M059J (cell line): ENCODE measurements at places on chromosomes 11 and 22. TPM values are rescaled to one million over a fixed set of nuclear protein-coding genes. Genes with fewer than 3 reads are reported as not detected.

Gene CCDC134
- total RNA-seq, result 10.3 and 12.0 TPM in 2 replicates

Gene ASPHD2
- total RNA-seq, result 2.7 and 3.8 TPM in 2 replicates

GRCh38 chr22:41411021-41411851, 29.5 kb downstream of the TEF start:
- no peak for DNase-seq

DNA sequence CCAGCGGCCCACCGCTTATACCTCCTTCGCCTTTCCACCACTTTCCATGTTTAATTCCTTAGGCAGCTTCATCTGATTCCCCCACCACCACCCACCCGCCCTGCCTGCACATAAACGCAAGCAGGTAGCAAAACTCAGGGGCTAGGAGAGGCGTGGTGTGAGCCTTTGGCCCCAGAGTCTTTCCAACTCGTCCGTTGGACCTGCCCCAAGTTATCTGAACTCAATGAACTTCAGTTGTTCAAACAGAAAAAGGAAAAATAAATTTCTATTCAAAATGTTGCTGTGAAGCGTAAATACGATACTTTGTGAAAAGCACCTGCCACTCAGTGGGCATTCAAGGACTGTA, 814 bp upstream of the CDON start:
- no peak for DNase-seq

GRCh38 chr11:103602840-103603239, 433.6 kb upstream of the DDI1 start:
- no peak for DNase-seq

GRCh38 chr11:108852701-108853100, 187.8 kb downstream of the DDX10 start:
- no peak for DNase-seq

- DNase-seq, result peak; percentile 34
Observed at GRCh38 chr11:91872243-91872642, 352.4 kb upstream of the FAT3 start.

DNA sequence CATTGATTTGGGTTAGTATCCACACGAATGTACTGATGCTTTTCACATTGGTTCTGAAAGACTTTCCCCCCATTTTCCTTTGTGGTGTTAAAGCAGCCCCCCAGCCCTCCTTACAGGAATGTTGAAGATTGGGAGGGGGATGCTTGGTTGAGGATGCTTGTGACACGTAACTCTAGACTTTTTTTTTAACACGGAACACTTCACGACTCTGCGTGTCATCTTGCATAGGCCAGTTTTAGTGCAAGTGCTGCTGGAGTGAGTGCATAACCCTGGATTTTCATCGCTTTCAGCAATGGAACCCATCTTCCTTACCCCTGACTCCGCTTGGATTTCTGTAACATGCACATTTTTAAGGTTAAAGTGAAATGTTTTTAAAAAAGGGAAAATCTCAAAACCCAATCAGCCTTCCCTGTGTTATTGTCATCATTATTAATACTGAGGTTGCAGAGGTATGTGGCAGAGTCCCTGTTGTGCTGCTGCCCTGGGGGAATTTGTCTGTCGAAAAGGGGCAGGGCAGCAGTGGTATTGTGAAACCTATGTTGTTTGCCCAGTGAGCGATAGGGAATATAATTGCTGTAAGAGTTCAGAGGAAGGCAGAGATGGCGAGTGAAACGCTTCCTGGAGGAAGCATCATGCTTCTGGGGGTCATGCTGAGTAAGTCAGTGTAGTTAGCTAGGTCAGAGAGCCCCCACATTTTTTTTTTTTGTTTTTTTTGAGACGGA, 12.1 kb downstream of the CECR2 start:
- DNase-seq, result no peak

Gene C22orf15
- total RNA-seq, result not detected in 2 replicates

- DNase-seq, result no peak
Observed at GRCh38 chr11:126419801-126420697, 64.6 kb downstream of the ST3GAL4 start.

Gene OR9Q1
- not detected in 2 replicates for total RNA-seq

DNA sequence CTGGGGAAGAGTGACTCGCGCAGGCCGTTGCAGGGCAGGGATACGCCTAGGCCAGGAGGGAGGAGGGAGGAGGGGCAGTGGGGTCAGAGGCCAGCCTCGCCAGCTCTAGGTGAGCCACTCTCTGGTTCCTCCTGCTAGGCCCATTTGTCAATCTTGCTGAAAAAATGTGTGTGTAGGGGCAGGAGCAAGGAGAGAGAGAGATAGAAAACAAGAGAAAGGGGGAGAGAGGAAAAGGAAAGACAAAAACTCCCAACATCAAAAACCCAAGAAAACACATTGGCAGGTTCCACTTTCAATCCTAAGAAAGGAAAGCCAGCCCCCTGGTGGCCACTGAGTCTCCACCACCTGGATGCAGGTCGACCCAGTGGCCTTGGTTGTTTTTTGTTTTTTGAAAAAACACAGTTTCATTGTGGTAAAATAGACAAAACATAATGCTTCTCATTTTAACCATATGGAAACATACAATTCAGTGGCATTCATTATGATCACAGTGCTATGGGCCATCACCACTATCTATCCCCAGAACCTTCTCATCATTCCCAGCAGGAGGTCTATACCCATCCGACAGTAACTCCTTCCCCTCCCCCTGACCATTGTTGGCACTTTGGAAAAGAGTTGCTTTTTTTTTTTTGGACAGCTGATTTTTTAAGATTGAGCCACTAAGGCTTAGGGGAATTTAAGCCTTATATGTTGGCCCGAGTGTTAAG, 10.9 kb downstream of the OMP start:
- DNase-seq, result peak; percentile 63

GRCh38 chr11:6362185-6362872, 27.9 kb upstream of the SMPD1 start:
- DNase-seq, result no peak

GRCh38 chr11:119284344-119285157, 32.4 kb downstream of the MCAM start:
- peak; percentile 61 for DNase-seq

- DNase-seq, result peak; percentile 41
Observed at GRCh38 chr11:15097411-15097810, 17.3 kb upstream of the INSC start.

Gene LRRC32
- total RNA-seq, result not detected in 2 replicates

Gene CBLIF
- total RNA-seq, result not detected in 2 replicates

DNA sequence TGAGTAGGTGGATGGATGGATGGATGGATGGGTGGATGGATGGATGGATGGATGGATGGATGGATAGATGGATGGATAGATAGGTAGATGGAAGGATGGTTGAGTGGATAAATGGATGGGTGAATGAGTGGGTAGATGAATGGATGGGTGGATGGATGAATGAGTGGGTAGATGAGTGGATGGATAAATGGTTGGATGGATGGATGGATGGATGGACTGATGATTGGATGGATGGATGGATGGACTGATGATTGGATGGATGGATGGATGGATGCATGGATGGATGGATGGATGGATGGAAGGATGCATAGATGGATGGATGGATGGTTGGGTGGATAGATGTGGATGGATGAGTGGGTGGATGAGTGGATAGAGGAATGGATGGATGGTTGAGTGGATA, 13.2 kb upstream of the SYT8 start:
- DNase-seq, result no peak

GRCh38 chr11:72833811-72834493, 19.7 kb downstream of the ATG16L2 start:
- DNase-seq, result no peak

- DNase-seq, result peak; percentile 65
Observed at GRCh38 chr11:92130421-92130831, 94.2 kb upstream of the FAT3 start.

- DNase-seq, result no peak
Observed at GRCh38 chr22:22815397-22816170, 72.0 kb upstream of the IGLL5 start.

- DNase-seq, result no peak
Observed at GRCh38 chr11:22690257-22690656, 23.8 kb downstream of the GAS2 start.

Gene MYO18B
- not detected in 2 replicates for total RNA-seq

Gene PATE2
- not detected in 2 replicates for total RNA-seq

Gene THAP7
- 50.2 and 52.6 TPM in 2 replicates for total RNA-seq

DNA sequence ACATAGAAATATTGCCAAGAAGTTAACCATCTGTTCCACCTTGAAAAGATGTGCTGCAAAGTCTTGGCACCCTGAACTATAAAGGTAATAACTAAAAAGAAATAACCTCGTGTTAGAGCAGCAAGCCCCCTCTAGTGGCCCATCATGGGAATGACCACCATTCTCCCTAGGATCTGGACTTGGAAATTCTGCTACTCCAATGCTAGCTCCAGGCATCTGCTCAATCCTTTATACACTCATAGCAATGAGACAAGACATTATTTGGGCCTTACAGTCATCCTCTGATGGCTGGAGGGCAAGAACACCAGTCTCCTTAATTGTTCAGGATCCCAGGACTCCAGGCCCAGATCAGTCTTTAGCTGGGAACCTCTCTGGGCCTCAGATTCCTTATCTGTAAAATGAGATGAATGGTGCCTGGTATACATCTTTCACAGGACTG, 76.0 kb downstream of the CWC15 start:
- DNase-seq, result peak; percentile 56

DNA sequence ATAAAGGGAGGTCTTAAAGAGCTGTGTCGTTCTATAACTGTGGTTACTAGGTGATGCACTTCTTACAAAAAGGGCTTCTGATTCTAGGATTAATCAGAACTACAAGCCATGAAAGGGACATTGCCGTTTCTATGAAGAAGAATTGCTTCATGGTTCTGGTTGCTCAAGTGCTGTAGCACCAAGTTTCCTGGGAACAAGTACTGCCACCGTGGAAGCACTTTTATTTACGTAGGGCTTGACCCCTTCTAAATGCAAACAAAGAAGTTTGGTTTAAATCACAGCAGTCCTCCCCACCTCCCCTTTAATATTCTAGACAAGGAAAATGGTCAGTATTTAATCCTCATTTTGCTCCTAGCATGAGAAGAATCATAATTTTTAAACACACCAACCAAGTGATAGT, 9.8 kb downstream of the YAP1 start:
- DNase-seq, result peak; percentile 31

- no peak for DNase-seq
Observed at GRCh38 chr11:8987446-8987845, 16.4 kb downstream of the NRIP3 start.

Gene SLC22A9
- not detected in 2 replicates for total RNA-seq

GRCh38 chr11:24238771-24239645, 257.8 kb upstream of the LUZP2 start:
- peak; percentile 75 for DNase-seq

DNA sequence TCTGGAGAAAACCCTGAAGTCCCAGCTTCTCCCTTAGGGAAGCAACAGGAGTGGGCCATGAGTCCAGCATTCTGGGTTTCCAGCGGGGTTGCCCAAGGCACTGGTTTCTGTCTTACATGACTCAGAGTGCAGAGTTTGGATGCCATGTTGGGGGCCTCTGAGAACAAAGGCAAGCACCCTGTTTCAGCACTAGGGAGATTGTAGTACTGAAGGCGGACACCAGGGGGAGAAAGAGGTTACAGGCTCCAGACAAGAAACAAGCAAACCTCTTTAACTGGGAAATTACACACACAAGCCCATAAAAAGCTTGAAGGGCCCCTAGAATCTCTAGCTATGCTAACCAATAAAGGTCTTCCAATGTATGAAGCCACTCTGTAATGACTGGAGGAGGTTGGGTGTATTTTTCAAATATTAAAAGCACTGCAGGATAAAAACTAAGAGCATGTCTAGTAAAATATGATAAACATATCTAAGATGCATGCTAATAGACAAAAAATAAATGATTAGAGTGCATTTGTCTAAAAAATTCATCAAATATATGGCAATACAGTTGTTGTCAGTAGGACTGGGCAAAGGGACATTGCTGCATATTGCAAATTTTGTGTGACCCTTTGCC, 7.1 kb downstream of the MS4A6E start:
- DNase-seq, result peak; percentile 82

Gene GRK3
- total RNA-seq, result 2.4 and 4.6 TPM in 2 replicates

DNA sequence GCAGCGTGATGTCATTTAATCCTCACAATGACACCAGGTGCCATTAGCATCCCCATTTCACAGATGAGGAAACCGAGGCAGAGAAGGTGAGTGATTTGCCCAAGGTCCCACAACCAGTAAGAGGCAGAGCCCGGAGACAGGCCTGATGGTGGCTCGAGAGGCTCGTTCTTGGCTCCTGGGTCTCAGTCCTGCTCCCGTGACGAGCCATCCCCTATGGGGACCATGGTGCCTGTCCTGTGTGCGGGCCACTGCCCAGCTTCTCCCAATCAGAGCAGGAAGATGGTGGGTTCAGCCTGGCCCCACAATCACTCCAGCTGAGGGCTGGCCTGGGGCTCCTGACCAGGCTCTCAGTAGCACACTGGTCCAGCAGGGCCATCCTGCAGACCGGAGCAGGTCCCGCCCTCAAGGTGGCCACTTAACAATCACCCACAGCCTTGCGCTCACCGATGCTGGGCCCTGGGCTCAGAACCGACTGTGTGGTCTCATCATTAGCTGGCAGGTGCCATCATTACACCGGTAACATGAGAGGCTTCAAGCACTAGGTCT, 3.6 kb downstream of the ALDH3B1 start:
- peak; percentile 56 for DNase-seq

- no peak for DNase-seq
Observed at GRCh38 chr11:2452321-2453012, 7.7 kb downstream of the KCNQ1 start.

- no peak for DNase-seq
Observed at GRCh38 chr22:37996515-37997246, 12.3 kb upstream of the SOX10 start.

DNA sequence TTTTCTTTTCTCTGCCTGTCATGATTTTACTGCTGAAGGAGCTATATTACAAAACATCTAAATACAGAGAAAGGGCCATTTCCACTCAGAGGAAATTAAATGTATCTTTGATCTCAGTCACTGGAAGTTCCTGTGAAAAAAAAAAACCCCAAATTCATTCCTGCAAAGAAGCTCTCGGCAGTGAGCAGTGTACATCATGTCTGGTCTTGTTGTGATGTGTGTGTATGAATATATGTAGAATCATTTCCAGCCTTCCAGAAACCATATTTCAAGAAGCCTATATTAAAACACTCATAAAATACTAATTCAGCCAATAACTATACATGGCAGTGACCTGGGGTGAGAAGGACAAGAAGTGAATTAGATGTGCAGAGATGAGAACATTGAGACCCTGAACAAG, 393.2 kb upstream of the TENM4 start:
- no peak for DNase-seq

Gene UBQLN3
- total RNA-seq, result not detected in 2 replicates

Gene OR4A16
- total RNA-seq, result not detected in 2 replicates

DNA sequence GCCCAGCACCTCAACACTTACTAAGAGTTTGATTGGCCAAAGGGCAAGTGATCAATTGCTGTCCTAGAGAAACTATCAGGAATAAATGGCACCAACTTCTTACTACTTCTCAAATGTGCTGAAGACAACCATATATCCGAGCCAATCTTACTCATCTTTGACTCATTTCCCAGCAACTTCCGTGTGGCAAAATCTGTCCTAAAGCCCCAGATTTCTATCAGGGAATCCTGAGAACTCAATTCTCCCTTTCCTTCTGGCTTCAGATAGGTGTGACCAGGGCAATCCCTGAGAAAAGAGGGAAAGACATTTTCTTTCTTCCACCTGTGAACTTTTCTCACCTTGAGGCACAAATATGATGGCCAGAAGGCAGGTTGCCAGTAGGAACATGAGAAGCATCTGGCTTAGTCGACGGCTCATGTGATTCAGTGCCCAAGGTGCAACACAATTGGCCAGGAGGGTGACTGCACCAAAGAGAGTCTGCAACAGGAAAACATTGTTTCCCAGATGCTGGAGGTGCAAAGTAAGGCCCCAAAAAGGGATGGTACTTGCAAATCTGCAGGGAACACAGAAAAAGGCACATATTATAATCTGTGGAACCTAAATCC, 21.8 kb upstream of the SLC22A24 start:
- peak; percentile 5 for DNase-seq
